ENCODE measurements at places on chromosomes 7 and 10.

GRCh38 chr10:101956117-101956516 is 99.9 kb downstream of the ARMH3 start:
- DNase-seq: no peak

- no peak for DNase-seq
Observed at GRCh38 chr10:115125505-115125904, 32.3 kb downstream of the ATRNL1 start.

DNA sequence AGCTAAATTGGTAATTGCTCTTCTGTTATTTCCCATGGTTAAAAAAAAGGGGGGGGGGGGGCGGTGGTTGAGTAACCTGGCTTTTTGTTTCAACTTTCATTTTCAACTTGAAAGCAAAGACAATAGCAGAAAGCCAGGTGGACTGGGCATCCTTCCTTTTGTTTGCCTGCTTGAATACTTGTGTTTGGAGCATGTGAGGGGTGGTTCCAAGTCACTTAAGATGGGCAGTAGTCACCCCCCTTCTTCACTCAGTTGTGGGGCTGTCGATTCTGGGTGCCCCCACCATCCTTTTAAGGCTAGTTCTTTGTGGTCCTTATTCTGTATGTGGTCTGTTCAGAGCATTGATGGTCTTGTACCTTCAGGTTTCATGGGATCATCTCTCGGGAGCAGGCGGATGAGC is 165.6 kb upstream of the PRR15 start:
- peak; percentile 55 for DNase-seq

DNA sequence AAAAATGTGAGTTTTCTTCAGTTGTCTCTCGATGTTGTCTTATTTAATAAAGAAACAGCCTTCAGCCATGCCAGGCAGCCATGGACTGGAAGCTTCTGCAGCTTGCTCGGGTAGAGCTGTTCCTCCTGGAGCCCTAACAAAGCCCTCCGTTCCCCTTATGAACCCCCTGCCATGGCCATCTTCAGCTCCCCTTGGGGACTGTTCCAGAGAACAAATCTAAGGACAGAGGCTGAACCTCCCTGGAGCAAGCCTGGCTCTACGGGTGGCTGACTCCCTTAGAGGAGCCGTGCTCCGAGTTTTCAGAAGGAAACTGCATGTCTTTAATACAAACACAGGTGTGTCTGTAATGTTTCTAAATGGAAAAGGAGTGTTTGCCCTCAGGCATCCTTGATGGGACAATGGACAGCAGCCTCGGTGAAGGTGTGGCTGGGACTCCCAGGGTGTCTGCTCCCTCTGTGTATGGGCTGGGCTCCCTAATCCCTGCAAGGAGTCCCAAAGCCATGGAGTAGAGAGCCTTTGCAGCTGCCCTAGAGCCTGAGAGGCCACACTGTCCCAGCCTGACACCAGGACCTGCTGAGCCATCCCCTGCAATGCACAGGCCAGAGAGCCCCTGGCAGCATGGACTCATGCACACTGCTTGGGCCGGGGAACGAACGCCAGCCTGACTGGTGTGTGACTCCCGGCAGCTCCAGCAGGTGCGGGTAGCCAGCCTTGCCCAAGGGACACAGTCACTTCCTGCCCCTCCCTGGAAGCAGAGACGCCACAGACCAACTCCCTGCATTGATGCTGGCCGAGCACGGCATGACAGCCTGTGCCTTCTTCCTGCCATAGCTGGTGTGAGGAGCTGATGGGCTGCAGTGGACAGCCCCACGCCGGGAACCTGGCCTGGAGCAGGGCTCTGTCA is 381.8 kb downstream of the TCERG1L start:
- peak; percentile 44 for DNase-seq

DNA sequence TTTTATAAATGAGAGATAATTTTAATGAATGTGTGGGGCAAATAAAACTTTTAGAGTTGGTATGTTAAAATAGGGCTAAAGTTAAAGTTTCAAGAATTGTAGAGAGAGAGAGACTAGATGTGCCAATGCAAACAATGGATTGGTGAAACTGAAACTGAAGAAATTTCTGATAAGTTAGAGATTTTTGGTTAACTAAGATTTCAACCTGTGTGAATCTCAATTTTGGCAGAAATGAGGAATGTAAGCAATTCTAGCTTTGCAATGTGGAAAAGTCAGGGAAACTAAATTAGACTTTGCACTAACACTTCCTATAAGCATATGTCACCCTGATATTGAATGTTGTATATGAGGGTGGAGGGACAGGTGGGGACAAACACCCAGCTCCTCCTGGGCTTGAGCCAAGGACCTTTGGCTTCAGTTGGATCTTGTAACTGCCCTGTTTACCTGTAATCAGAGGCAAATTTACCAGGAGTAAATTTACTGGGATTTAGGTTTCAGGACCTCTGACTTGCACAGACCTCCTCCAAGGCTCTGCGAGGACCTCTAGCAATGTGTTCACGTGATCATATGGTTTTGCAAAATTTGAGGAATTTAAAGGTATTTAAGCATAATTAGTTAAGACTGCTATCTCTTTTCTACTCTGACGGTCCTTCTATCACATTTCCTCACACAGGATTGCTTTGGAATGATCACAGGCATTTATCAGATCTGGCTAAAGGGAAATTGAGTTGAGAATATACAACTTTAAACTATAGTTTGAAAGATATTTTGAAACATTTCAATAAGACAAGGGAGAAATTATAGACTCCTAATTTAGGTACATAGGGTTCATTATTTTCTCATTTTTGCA is 33.1 kb upstream of the RPA3 start:
- DNase-seq: peak; percentile 75

DNA sequence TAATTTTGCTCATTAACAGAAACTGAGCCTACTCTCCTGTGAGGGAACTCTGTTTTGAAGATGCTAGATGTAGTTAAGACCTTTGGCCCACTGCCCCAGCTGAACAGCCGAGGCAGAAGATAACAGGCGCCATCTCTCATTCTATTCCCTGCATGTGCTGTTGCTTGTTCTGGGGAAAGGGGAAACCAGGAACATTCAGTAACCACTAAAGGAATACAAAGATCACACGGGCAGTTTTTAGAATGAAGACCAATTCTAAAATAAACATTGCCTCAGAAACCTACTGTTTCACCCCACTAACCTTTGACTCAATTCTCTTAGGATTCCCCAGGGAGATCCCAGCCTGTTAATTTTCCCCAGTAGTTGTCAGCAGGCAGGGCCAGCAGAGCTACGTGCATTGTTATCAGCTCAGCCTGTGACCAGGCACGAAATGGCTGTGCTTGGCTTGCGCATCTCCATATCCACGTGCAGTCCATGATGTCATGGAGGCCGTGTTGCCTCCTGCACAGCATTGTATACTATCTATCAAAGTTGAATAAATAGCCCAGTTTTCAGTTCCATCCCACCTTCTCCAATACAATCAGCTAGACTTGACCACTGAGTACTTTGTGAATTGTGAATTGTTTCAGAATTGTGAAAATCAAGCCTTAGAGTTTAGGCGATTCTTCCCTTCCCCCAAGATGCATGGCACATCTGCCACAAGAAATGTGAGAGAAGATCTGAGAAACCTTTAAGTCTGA is 36.0 kb downstream of the ANK3 start:
- DNase-seq: peak; percentile 92

GRCh38 chr7:16028103-16028502 is 341.6 kb upstream of the MEOX2 start:
- no peak for DNase-seq

GRCh38 chr10:100346765-100347567 is at the start of gene SCD:
Gene SCD (plus strand): TSS chr10:100347233. CDS start chr10:100347505, 272 bp downstream.
- peak; percentile 95 for DNase-seq

DNA sequence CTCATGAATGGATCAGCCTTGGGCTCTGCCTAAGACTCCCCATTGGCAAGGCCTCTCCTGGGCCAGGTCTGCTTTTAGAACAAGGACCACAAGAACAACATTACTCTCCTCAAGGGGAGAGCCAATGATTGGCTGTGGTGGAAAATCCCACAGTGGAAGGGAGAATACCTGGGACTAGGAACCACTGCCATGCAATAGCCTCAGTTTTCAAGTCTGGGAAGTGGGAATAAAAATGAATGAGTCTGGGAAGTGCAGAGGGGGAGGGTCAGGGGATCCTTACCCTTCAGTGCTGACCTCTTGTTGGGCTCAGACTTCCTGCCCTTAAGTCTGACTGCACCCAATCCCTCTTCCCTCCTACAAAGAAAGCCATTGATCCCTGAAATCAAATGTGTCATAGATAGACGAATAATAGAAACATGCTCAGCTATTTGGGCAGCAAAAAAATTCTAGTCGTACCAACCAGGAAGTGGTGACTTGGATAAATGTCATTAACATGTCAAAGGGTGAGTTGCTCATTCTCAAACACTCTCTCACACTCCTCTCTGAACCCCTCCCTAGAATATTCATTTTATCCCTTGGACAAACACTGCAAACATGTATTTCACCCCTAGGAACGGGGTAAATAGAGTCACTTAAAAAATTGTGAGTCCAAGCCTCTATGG is 123.6 kb downstream of the SH3PXD2A start:
- DNase-seq: no peak

DNA sequence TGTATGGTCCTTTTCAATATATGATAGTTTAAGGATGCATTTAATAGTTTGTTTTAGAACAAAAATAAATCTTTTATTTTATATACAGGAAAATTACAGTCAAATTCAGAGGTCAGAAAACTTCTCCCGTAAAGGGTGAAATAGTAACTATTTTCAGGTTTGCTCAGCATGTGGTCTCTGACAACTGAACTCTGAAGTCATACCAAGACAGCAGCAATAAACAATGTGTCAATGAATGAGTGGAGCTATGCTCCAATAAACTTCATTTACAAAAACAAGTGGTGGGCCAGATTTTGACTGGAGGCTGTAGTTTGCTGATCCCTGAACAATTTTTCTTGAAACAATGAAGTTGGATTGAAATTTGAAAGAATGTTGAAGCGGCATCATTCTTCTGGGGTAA is 123.6 kb downstream of the ZNF248 start:
- DNase-seq: no peak

DNA sequence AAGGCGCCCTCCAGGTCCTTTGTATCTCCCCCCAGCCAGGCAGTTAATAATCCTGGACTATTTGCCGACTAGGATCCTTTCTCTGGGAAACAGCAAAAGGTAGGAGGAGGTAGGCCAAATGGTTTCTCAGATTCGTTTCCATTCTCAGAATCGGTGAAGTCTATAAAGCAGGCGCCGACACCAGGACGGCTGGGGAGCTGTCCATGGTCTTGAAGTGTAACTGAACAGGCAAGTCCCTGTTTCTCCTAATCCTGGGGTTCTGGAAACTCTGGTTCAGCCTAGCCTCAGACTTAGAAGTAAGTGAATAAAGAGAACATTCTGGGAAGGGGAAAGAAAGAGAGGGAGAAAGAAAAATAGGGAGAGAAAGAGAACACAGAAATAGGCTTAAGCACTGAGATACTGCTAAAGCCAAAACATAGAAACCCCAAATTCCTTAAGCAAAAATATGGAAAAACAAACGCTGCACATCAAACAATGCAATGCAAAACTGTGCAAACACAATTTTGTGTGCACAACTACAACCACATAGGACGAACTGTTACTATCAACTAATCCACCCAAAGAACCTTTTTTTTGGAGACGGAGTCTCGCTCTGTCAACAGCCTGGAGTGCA is 11.1 kb upstream of the INA start:
- DNase-seq: no peak

DNA sequence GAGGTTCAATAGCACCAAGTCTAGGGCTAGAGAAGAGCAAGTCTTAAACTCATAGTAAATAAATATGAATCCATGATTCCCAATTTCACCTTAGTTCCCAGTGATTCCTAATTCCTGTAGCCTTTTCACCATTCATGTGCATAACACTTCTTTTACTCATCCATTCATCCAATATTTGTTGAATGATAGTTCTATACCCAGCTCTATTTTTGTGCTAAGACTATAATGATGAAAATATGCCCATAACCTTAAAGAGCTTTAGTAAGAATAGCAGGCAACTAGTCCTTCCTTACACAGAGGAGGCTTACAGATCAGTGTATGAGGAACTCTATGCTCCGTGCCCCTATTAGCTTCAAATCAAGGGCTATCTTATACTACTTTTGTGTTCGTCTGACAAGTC is 280.2 kb upstream of the CHRM2 start:
- DNase-seq: no peak

- DNase-seq: no peak
Observed at GRCh38 chr7:98359395-98359794, 41.5 kb downstream of the BAIAP2L1 start.

GRCh38 chr10:47023237-47024045 is 112.2 kb downstream of the PTPN20 start:
- DNase-seq: no peak

DNA sequence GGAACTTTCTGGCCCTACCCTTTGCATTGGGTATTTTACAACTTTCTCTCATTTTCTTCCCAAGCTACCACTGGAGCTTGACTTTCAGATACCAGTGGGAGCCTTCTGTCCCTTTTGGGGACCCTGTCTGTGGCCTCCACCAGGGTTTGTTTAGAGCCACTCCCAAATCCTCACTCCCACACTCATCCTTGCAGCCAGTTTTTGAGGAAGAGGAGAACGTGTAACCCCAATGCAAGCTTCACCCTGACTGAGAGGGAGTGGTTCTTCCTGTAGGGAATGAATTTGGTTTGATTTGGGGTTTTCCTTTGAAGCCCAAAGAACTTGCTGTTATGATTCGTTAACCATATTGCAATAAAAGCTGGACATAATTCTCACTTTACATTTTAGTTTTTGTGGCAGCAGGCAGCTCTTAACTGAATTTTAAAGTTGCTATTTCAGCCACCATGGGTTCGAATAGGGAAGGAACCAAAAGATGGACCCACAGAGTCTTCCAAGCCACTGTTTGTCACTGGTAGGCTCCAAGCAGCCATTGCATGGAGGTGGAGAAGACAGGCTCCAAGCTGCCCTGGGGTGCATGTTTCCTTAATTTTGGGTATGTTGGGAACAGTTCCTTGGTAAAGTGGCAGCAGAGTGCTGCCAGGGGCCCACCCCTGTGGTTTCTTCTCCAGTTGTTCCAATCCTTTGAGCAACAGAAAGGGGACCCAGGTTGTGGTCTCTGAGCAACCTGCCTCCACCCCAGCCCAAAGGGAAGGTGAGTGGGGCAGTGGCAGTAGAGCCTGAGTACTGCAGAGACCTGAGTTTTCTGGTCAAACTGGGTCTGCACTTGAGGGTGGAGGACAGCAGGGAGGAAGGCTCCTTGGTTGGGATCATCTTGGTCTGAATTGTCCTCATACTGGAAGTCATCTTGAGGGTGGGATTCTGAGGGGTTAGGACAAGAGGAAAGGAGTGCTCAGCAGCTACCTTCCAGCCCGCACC is 5.1 kb downstream of the EVX1 start:
- DNase-seq: no peak

- DNase-seq: peak; percentile 87
Observed at GRCh38 chr7:116679500-116679899, 7.5 kb downstream of the MET start.

GRCh38 chr10:103967448-103968071 is 620 bp downstream of the SLK start:
- DNase-seq: peak; percentile 64

DNA sequence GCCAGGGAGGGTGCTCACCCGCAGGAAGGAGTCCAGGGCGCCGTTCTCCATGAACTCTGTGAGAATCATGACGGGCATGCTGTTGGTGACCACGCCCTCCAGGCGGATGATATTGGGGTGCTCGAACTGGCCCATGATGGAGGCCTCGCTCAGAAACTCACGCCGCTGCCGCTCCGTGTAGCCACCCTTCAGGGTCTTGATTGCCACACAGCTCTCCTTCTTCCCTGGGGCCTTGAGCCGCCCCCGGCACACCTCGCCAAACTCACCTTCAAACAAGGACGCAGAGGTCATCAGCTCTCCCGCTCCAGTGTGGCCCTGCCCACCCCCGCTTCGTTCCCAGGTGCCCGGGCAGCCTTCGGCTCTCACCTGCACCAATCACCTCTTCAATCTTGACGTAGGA is 14.6 kb downstream of the EPHB4 start:
- no peak for DNase-seq

- DNase-seq: no peak
Observed at GRCh38 chr10:86186633-86187032, 180.0 kb downstream of the GRID1 start.

GRCh38 chr7:24831240-24831639 is 74.0 kb upstream of the GSDME start:
- DNase-seq: no peak
